ENCODE measurements at places on chromosomes 1 and 21.

DNA sequence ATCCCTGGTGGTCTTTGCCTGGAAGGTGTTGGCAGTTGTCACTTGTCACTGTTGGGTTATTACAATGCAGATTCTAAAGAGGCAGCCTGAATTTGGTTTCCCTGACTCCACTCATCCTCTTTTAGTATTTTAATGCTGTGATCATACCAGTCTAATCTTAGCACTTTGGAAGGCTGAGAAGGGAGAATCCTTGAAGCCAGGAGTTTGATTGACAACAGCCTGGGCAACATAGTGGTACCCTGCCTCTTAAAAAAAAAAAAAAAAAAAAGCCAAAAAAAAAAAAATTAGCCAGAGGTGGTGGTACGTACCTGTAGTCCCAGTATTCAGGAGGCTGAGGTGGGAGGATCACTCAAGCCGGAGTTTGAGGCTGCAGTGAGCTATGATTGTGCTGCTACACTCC is 7.7 kb downstream of the GIPC2 start:
- H3K4me1 ChIP-seq, result peaks cover 47% of the 10 kb centered on the region
- H3K27ac ChIP-seq, result no peak overlapping the region
- no peak for DNase-seq
- H3K27me3 ChIP-seq, result no peaks in the 10 kb centered on the region
- H3K36me3 ChIP-seq, result no peaks in the 10 kb centered on the region

- no peaks in the 10 kb centered on the region for H3K36me3 ChIP-seq
- no peak overlapping the region for H3K27ac ChIP-seq
- H3K4me1 ChIP-seq, result no peaks in the 10 kb centered on the region
- no peaks in the 10 kb centered on the region for H3K27me3 ChIP-seq
- H3K4me3 ChIP-seq, result no peak overlapping the region
These were observed 155.8 kb upstream of the BRINP3 start for GRCh38 chr1:190633488-190633887.

DNA sequence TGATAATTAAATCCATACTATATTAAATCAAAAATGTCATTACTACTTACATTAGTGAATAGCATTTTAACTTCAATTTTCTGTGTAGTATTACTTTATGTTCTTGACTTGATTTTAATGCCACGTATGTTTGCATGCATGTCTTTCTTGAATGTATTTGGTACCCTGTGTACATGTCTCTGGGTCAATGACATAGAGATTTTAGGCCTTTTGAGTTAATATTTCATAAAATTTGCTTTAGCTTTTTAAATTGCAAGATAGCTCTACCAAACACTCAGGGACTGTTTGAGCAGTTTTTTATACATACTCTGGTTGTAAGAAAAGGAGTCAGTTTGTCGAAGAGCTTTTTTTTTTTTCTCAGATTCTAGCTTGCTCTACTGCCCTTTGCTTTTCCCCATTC is 1.5 kb downstream of the MLLT11 start:
- H3K4me3 ChIP-seq, result no peak overlapping the region
- no peaks in the 10 kb centered on the region for H3K36me3 ChIP-seq
- H3K27me3 ChIP-seq, result no peaks in the 10 kb centered on the region
- H3K27ac ChIP-seq, result no peak overlapping the region

DNA sequence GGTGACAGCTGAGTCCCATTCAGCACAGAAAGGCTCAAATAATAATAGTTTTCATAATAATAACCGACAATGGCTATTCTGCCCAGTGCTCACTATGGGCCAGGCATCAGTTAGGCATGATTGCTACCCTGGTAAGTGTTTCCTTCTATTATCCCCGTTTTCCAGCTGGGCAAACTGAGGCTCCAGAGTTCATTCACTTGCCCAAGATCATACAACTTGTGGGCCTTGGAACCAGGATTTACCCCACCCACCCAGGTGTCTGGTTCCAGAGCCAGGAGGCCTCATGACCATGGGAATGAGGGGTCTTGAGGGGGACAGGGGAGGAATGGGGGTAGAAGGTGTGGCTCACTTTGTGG is 518 bp downstream of the PLOD1 start:
- no peaks in the 10 kb centered on the region for H3K36me3 ChIP-seq
- peak overlapping the region; percentile 51 for H3K4me3 ChIP-seq
- peak overlapping the region; percentile 76 for H3K27ac ChIP-seq
- DNase-seq, result no peak

GRCh38 chr1:158145173-158145719 is 35.4 kb upstream of the CD1D start:
- no peak overlapping the region for H3K4me3 ChIP-seq
- peaks cover 29% of the 10 kb centered on the region for H3K4me1 ChIP-seq
- DNase-seq, result peak; percentile 95
- H3K27ac ChIP-seq, result peak overlapping the region; percentile 48
- H3K36me3 ChIP-seq, result no peaks in the 10 kb centered on the region

- H3K27me3 ChIP-seq, result no peaks in the 10 kb centered on the region
- no peaks in the 10 kb centered on the region for H3K4me1 ChIP-seq
- no peak for DNase-seq
- no peak overlapping the region for H3K4me3 ChIP-seq
- no peak overlapping the region for H3K27ac ChIP-seq
- H3K36me3 ChIP-seq, result no peaks in the 10 kb centered on the region
These were observed 104.1 kb downstream of the DENND1B start for GRCh38 chr1:197671140-197671539.

DNA sequence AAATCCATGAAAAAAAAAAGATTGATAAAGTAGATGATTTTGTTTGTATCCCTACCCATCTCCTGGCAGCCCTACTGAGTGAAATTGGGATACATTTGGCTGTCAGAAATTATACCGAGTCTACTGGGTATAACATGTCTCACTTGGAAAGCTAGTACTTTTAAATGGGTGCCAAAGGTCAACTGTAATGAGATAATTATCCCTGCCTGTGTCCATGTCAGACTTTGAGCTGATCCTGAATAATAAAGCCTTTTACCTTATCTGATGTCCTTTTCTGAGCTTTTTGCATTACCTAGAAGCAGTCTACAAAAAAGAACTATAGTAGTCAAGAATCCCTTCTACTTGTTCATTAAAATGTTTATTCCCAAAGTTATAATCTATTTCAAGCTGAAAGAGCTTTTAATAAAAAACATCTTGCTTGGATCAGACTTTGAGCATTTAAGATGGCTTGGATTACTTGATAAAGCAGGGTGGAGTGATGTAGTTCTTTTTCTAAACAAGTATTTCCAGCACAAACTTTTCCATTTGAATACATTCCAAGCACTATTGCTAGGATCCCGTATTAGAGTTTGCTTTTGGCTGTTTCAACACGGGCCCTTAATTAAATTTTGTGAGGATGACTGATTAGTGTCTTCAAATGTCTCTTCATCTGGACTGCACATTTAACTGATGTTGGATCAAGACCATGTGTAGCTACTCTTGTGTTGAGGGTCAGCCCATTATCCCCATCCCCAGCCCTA is 69.2 kb downstream of the DTL start:
- H3K27me3 ChIP-seq, result no peaks in the 10 kb centered on the region
- DNase-seq, result no peak
- H3K4me1 ChIP-seq, result no peaks in the 10 kb centered on the region
- no peak overlapping the region for H3K27ac ChIP-seq
- no peak overlapping the region for H3K4me3 ChIP-seq
- H3K36me3 ChIP-seq, result no peaks in the 10 kb centered on the region

- H3K4me1 ChIP-seq, result peaks cover 6% of the 10 kb centered on the region
- no peaks in the 10 kb centered on the region for H3K36me3 ChIP-seq
- DNase-seq, result no peak
- no peak overlapping the region for H3K27ac ChIP-seq
- H3K27me3 ChIP-seq, result no peaks in the 10 kb centered on the region
These were observed 220.1 kb upstream of the SAMSN1 start for GRCh38 chr21:14766241-14766640.

All from adrenal gland (tissue), 19 donors.